ENCODE measurements at places on chromosomes 4 and X.

DNA sequence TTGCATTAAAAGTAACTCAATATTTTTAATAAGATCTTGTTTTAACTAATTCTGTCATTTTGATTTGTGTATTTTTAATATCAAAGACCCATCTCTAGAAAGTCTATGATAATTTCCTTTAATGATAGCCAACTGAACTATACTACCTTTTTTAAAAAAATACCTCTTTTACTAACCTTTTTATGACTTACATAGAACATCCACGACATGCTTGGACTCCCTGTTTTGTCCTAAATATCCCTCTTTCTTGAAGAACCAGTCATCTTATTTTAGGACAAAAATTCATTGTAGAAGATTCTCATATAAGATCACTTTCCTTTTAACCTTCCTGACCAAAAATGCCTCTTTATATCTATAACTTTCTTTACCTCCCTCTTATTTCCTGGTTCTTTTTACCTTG lies 76.8 kb upstream of the GC start:
- no peak for DNase-seq

- no peak for DNase-seq
These were observed 111.2 kb upstream of the TMEM47 start for GRCh38 chrX:34768290-34768689.

DNA sequence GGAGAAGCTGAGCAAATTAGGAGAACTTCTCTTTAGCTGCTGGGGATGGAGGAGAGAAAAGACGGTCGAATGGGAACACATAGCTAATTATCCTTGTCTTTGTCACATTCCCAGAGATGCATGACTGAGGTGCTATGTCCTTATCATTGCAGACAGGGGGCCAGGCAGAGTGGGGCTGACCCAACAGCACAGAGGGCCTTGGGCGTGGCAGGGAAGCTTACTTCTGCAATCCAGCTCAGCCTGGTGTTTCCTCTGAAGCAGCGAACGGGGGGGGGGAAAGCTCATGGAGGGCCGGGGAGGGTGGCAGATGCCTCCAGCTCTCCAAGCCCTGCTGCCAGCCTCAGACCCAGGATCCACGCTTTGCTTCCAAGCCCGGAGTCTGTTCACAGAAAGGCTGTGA lies 50.8 kb upstream of the HOPX start:
- DNase-seq: no peak

DNA sequence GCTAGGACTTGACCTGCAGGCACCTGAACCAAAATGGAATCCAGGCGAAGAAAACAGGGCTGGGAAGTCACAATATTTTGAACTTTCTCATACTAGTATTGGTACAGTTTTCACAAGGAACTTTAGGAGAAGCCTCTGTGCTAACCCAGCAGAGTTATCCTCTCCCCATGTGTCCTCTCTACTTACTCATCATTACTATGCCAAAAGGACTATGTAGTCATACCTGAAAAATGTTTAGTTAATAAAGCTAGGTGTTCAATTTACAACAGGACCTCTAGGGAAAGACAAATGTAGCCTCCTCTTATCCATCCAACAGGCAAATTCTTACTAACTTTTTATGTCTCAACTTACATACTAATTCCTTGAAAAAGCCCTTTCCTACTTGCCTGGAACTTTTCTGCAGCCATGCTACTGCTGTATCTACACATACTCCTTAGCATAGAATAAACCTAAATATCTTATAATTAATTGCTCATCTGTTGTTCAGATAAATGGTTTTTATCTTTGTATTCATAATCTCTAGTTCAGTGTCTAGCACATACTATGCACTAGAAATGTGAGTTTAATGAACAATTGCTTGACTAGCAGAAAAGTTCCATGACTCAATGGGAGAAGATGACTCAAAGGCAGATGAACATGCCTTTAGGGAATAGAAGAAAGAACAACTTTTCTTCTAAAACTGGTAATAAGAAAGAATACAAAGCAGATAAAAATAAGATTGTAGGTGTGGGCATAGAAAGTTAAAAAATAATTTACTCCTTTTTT lies 215.5 kb upstream of the VEGFC start:
- no peak for DNase-seq

- no peak for DNase-seq
These were observed 31.3 kb downstream of the ACSL1 start for GRCh38 chr4:184794470-184794869.

- no peak for DNase-seq
These were observed 44.2 kb downstream of the JADE1 start for GRCh38 chr4:128853741-128854140.

DNA sequence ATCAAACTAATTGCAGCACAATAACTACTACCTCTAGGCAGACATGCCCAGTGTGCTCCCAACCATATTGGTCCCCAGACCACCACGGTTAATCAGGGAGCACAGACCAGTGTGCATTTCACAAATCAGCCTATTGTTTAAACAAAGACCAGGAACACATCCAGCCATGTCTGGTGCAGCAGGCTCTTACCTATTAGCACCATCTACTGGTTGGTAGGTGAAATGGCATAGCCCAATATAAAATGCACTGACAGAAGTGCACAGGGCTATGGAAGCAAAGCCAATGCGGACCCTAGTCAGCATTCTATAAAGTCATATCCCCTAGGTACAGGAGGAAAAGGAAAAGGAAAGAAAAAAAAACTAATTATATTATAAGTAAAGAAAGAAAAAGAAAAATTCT lies 15.5 kb upstream of the CYLC1 start:
- no peak for DNase-seq

- DNase-seq: no peak
These were observed 246.1 kb downstream of the NR3C2 start for GRCh38 chr4:148196164-148196563.

DNA sequence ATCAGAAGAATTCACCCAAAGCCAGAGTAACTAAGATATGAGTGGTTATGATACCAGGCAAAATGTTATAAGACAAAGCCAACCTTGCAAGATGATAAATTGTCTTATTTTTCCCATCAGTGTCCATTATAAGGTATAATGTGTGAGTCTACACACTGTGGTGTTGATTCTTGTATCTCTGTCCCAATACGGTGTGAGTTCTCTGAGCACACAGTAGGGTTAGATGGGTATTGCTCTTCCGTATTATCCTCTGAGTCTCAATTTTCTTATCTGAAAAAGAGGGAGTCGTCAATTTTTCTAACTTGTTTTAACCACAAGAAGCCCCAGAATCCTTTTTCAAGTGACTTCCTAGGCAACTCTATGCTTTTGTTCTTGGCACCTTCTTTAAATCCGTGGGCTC lies 69.9 kb downstream of the HMGB2 start:
- DNase-seq: no peak

DNA sequence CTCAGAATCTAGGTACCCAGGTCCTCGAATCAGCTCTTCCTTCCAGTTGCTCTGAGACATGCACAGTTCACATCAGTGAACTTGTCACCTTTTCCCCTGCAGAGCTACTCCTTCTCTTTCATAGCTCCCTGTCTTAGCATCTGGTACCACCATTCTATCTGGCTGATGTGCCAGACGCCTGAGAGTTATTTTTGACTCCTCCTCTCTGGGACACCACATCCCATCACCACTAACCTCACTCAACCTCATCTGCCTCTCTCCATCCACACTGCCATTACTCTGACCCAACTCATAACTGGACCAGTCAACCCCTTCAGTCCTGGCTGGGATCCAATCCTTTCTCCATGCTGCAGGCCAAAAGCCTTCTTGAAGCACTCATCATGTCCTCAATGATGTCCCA lies 44.5 kb downstream of the SLC2A9 start:
- no peak for DNase-seq

GRCh38 chrX:137847376-137847775 lies 281.4 kb downstream of the ZIC3 start:
- DNase-seq: no peak

GRCh38 chr4:184612074-184612473 lies 37.2 kb downstream of the CASP3 start:
- no peak for DNase-seq

- no peak for DNase-seq
These were observed 7.1 kb downstream of the SLC49A3 start for GRCh38 chr4:681736-682451.

- no peak for DNase-seq
These were observed 115.7 kb downstream of the PALLD start for GRCh38 chr4:168612450-168613135.

Measured in hypothalamus (tissue), 51 donors.